Activated CD8-positive, alpha-beta memory T cell treated with anti-CD3 and anti-CD28 coated beads for 4 hours (primary cell): ENCODE measurements at places on chromosomes 7 and 10.

DNA sequence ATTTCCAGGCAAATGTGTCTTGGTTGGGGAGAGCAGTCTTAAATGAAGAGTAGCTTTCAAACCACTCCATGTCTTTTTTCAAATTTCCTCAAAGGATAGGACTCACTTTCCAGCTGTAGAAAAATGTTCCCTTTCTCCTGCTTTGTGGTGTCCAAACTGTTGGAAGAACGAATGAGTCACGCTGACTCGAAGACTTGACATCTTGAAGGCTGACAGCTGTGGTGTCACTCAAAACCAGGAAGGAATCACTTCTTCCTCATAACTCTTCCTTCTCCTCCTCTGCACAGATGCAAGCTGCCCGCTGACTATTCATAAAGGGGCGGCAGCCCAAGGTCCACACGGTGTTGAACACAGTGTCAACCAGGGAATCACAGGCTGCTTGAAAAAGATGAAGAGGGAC is 19.2 kb downstream of the PLA2G12B start:
- no peak for DNase-seq

GRCh38 chr10:73771722-73772280 is 10.0 kb upstream of the CHCHD1 start:
- peak; percentile 64 for DNase-seq

GRCh38 chr7:153447011-153447410 is 605.2 kb upstream of the DPP6 start:
- DNase-seq, result no peak

DNA sequence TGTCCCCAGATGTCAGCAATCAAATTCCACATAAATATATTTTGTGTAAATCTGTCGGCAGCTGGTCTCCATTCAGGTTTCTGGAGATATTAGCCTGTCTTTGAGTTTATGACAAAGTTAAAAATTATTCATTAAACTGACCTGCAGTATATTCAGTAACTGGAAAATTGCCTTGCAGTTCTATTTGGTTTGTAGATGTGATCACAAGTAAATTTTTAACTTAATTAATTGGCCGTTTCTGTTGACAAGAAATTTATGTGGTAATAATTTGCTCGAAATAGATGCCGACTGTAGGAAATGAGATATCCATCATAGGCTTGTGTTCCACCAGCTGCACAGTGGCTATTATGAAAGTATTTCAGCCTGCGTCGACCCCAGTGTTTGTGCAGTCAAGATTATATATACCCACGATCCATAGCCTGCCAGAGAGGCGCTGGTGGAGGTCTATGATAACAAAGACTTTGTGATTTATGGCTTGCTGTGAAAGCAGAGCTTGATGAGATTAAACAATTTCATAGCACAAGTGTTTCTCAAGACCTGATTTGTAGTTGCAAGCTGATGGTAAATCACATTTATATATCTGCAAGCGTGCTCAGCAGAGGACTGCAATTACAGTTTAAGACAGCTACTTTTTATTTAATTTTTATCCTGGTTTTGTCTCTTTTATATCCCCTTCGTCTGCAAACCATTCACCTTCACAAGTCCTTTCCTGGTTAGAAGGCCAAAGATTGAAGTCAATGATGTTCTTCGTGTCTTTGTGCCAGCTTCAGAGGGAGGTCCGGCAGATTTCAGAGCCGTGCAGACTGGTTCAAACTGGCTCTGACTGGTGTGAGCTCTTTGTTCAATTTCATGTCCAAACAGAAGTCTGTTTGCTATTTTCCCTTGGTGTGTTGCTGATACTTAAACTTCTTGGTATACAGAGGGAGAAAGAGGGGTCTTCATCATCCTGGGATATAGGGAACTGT is 850.9 kb downstream of the LRMDA start:
- DNase-seq, result no peak

DNA sequence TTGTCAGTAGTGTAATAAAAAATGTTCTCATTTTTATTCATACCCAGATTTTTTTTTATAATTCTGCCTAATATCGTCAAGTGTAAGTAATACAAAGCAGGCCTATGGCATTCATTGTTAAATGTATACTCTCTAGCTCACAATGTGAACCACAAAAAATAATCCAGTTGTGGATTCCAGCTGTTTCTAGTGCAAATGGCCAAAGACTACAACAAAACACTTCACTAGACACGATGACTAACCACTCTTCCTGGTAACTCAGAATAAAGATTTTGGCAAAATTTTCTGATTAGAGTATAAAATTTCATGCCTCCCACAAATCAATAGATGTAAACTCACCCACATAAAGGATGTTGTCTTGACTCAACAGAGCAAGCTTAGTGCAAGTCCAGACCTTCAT is 396.6 kb downstream of the DGKB start:
- no peak for DNase-seq

DNA sequence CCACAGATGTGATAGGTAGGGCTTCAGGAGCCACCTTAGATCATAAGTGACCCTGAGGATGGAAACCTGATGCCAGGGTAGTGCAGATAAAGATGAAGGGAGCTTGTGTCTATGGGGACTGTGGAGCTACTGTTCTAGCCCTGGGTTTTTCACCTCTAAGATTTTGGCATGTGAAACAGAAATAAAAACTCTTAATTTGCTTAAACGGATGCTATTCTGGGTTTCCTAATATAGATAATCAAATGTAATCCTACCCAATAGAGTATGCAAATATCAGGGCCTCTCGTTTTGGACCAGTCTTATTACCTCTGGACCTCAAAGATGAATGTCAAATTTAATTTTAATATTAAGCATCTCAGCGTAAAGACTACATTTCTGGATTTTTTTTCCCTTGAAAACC is 49.3 kb downstream of the ABCB4 start:
- DNase-seq, result no peak

- no peak for DNase-seq
These were observed 97.9 kb downstream of the PTEN start for GRCh38 chr10:87961314-87961713.

DNA sequence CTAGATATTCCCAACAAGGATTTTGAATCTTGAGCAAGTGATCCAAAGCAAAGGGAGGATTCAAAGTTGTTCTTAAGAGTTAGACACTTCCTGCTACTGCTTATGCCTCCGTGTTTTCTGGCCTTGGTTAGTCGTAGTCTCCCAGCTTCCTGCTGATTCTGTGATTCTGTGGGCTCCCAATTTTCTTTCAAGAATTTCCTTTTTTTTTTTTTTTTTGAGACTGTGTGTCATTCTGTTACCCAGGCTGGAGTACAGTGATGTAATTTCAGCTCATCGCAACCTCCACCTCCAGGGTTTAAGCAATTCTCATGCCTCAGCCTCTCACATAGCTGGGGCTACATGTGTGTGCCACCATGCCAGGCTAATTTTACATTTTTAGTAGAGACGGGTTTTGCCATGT is 4.4 kb upstream of the ITGB8 start:
- no peak for DNase-seq

DNA sequence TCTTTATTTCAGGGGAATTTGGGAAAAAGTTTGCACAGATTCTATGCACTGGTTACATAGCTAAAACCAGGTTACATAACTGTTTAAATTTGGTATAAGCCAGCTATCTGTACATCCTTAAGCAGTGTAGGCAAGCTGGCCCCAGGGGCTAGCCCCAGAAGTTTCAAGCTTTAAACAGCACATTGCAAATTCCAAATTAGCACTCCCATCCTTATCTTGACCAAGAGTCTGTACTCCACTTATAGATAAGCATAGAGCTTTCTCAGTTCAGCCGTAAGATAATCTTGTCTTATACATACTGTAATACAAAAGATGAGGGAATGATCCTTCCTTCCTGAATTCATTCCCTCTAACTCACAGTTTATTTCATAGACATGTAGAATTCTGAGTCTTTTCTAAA is 109.3 kb downstream of the SPAG6 start:
- DNase-seq, result no peak

GRCh38 chr7:44617225-44617890 is 10.9 kb downstream of the OGDH start:
- DNase-seq, result no peak

DNA sequence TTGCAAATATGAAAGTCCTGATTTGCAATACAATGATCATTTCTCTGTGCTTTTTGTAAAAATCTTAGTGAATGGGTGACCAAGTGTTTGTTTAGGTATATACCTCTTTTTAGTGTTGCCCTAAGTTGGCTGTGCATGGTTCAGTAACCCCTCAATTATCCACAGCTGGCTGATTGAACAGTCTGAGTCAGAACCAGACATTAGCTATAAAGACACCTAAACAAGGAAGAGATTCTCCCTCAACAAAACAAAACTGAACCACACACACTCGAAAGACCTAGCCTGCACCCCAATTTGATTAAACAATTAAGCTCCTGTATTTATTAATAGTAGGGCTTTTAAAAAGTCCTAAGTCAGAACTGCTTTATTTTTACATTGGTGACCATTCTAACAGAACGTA is 2.8 kb downstream of the RSBN1L start:
- no peak for DNase-seq

GRCh38 chr10:96532523-96532922 is 18.8 kb upstream of the TLL2 start:
- DNase-seq, result no peak

- DNase-seq, result no peak
These were observed 119.4 kb downstream of the COL28A1 start for GRCh38 chr7:7416031-7416858.

- DNase-seq, result no peak
These were observed 9.4 kb downstream of the PIP4K2A start for GRCh38 chr10:22704942-22705341.

DNA sequence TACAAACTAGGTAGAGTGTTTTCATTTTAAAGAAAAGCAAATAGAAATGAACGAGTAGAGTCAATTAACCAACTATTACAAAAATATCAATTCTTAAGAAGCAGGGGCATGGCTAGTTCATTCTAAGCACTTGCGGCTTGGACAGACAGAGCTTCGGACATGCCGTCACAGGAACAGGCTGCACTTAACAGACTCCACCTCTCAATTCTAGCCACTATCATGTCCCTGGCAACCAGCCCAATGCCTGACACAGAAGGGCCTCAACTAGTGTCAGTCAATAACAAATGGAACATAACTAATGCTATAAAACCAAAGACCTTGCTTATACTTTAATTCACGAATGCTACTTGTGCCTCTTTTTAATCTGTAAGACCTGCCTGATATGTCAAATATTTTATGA is 74.4 kb downstream of the TPK1 start:
- no peak for DNase-seq

- DNase-seq, result no peak
These were observed 128.2 kb downstream of the UBE2H start for GRCh38 chr7:129824291-129825208.

GRCh38 chr7:51080622-51081269 is 235.9 kb downstream of the COBL start:
- DNase-seq, result no peak

DNA sequence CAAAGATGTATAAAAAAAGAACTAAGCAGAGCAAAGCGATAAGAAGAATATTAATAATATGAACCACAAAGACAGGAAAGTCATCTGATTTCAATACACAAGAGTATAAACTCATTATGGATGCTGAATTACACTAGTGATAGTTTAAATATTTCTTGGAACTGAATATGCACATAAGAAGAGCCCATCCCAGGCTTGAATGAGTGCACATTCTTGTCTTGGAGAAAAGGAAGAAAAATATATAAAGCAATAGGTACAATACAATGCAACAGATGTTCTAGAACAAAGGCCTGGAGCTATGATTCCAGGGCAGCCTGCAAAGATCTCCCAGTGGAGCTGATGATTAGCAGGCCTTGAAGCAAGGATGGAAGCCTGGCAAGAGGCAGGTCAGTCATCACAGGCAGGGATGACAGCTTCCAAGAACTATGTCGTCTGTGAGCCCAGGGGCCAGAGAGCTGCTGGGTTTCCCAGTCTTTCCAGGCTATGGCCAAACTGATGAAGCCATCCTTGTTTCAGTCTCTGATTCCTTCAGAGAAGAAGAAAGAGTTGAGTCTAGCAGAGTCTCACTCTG is 277.6 kb downstream of the KCNMA1 start:
- DNase-seq, result no peak

- DNase-seq, result no peak
These were observed 354.8 kb upstream of the CELF2 start for GRCh38 chr10:10662716-10663408.

DNA sequence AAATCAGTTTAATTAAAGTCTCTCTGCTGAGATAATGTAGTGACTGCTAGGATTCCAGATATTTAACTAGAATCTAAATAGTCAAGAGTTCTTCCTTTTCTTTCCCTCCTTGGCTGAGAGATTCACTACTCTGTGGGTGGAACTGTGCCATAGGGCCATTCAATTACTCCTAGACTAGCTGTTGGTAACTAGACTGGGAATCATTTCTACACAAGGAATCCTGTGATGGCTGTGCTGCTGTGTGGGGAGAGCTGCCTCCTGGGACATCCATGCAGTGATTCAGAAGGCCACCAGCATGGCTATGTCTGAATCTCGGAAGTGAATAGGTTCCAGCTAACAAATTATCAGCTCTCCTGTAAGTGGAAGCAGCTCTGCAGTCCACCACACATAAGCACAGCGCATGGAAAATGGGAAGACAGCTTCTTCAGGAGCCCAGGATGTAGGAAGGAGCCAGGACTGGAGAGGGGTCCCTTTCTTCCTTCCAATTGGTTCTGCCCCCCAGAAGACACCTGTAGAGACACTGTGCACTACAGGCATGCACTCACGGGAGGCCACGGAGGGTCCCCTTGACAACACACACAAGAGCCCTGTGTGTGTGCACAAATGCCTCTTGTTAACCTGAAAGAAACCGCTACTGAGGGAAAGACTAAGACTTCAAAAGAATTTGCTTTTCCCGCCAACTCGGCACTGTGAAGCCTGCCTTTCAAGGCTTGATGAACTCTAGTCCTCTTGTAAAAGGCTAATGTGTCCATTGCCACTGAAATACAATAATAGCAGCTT is 66.5 kb downstream of the SCRN1 start:
- no peak for DNase-seq

DNA sequence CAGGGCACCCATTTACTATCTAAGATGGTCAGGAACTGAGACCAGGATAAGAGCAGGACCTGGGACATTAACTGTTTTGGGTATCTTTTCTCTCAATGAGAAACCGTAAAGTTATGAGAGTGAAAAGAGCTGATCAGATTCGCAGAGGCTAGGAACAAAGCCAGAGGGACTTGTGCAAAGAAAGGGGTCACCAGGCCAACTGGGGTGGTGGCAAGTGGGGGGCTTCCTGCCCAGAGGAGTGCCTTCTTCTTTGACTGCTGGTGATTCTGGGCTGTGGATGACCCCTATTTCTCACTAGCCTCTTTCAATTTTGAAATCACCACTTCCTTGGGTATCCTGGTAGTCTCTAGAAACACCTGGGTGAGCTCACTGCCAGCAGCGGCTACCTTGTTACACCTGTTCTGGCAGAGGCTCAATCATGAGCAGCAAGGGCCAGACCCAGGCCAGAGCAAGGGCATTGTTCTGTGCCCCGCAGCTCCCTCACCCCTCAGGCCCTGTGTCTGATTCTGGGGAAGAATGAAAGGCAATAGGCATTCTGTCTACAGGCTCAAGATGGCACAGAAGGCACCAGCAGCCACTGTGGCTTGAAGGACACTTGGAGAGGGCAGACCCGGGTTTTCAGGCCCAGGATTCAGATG is 999 bp downstream of the SFTPD start:
- DNase-seq, result no peak

GRCh38 chr7:91050677-91051076 is 213.6 kb upstream of the FZD1 start:
- DNase-seq, result no peak

GRCh38 chr10:50381642-50382041 is 130.3 kb upstream of the ASAH2 start:
- DNase-seq, result no peak

- DNase-seq, result no peak
These were observed 167.8 kb upstream of the ASAH2 start for GRCh38 chr10:50419091-50419490.

GRCh38 chr7:47561715-47562446 is 20.0 kb downstream of the TNS3 start:
- DNase-seq, result no peak

- DNase-seq, result no peak
These were observed 54.4 kb downstream of the MTPAP start for GRCh38 chr10:30294476-30295240.
